DMS 273 treated with DMSO at 0.1 percent for 48 hours (cell line): ENCODE measurements at places on chromosomes 3 and 15.
A peak's percentile ranks its signal among the peaks of the same experiment; 100 is the strongest.

GRCh38 chr3:4856564-4856963, 122.7 kb upstream of the BHLHE40 start:
- DNase-seq: no peak

- no peak for DNase-seq
Measured at GRCh38 chr3:195889870-195890295, 18.5 kb downstream of the TNK2 start.

DNA sequence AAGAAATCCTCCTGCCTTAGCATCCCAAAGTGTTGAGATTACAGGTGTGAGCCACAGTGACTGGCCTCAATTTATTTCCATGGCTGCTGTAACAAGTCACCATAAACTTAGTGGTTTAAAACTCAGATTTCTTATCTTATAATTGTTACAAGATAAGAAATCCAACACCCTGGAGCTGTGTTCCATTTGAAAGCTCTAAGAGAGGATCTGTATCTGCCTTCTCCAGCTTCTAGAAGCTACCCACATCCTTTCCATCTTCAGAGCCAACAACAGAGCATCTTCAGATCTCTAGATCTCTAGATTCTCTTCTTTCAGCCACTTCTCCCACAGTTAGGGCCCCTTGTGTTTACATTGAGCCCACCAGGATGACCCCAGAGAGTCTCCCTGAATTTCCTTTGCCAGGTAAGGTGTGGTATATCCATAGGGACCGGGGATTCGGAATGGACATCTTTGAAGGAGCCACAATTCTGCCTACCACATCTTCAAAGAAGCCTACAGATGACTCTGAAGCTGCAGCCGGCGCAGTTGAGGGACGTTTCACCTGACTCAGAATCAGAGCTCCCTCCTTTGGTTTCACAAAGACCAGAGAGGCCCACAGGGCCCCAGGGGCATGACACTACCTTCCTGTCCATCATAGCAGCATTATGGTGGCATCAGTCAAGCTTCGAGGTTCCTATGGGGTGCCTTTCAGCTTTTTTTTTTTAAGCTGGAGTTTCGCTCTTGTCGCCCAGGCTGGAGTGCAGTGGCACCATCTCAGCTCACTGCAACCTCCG, 87.0 kb upstream of the IGF1R start:
- no peak for DNase-seq

DNA sequence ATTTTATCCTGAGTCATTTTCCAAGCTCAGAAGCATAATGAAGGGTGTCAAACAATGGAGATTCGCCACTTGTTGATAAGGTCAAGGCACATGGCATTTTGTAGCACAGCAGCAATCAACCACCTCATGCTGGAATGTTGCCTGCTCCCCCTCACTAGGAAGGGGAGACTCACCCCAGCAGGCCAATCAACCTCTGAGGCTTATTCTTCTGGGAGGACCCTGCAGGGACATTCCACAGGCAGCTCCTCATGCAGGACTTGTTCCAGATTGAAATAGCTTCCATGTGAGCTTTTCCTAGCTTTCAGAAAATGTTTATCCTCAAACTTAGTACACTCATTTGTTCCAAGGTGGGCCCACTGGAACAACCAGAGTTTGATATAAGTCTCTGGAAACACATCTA, 77.6 kb downstream of the SSR3 start:
- no peak for DNase-seq

GRCh38 chr3:5191555-5192304, 4.2 kb downstream of the EDEM1 start:
- no peak for DNase-seq

DNA sequence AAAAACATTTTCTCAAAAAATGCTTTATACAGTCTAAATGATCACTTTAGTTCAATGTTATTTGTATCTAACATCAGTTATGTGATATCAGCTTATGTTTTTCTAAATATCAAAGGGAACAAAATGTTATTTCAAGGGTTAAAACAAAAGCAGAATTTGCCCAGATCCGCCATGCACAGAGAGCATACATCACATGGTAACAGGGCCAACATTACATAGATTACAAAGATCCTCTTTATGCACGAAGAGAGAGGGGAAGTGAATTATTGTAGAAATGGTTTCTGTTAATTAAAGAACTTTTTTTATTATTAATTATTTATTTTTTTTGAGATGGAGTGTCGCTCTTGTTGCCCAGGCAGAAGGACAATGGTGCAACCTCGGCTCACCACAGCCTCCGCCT, 100.8 kb upstream of the MME start:
- no peak for DNase-seq

DNA sequence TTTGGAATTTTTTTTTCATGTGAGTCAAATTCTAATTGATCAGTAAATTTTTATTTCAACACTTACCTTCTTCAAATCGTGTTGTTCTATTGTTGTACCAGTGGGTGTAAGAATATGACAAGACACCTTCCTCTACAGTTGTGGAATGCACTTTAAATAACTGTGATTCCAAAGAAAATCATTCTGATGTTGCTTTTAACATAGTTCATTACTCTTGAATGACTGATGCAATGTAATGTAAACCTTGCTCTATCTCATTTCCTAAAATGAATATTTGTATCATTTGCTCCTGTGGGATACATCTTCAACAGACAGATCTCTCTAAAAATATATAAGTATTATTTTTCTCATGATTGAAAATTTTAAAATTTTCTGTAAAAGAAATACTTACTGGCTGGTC, 313.4 kb downstream of the RBMS3 start:
- DNase-seq: no peak

- no peak for DNase-seq
Measured at GRCh38 chr3:112143689-112144088, 10.6 kb upstream of the GCSAM start.

DNA sequence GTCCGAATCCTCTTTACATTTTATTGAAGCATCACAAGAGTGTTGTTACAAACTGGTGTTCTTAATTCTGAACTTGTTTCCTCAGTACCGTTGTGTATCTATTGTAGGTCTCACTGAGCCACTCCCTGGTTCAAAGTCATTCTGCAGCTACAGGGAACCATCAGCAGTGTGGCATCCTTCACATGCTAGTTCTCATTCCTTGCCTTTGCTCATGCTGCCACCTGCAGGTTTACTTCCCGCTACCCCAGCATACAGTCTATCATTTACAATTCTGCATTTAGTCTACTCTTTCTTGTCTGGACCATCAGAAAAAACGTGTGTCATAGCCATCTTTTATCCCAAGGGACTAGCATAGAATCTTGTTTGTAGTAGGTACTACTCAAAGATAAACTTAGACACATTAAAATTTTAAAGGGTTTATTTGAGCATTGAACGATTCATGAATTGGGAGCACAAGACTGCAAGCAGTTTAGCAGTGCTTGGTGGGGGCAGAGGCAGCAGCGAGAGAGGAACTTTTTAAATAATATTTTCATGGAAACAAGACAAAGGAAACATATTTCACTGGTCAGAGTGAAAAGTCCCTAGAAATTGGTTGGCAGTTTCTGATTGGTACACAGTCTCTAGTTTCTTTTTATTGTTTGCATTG, 402.1 kb downstream of the CADM2 start:
- DNase-seq: peak; percentile 3

- no peak for DNase-seq
Measured at GRCh38 chr3:66047311-66048050, 8.8 kb upstream of the MAGI1 start.

GRCh38 chr3:60613769-60614303, 637.4 kb downstream of the FHIT start:
- DNase-seq: no peak

DNA sequence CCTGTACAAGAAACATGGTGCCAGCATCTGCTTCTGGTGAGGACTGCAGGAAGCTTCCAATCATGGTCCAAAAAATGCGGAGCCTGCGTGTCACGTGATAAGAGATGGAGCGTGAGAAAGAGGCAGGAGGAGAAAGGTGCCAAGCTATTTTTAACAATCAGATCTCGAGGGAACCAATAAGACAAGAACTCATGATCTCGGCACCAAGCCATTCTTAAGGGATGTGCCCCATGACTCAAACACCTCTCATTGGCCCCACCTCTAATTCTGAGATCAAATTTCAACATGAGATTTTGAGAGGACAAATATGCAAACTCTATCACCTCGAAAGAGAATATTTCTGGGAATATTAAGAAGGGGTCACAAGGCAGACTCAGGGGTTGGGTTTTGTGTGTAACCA, 107.2 kb downstream of the PYDC2 start:
- DNase-seq: no peak

DNA sequence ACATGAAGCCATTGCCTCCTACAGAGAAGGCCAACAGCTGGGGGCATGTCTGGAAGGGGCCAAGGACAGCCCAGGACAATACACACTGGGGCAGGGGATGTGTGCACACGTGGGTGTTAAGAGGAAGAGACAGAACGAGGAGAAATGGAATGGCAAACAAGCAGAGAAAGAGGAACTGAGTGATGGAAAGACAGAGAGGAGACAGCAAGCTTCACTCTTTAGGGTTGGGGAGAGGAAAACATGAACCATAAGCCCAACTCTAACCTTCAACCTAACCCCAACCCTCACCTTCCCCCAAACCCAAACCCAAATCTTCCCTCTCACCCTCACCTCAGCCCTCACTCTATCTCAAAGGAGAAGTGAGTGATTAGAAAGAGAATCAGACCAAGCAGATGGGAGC, 11.9 kb upstream of the PARL start:
- DNase-seq: no peak

DNA sequence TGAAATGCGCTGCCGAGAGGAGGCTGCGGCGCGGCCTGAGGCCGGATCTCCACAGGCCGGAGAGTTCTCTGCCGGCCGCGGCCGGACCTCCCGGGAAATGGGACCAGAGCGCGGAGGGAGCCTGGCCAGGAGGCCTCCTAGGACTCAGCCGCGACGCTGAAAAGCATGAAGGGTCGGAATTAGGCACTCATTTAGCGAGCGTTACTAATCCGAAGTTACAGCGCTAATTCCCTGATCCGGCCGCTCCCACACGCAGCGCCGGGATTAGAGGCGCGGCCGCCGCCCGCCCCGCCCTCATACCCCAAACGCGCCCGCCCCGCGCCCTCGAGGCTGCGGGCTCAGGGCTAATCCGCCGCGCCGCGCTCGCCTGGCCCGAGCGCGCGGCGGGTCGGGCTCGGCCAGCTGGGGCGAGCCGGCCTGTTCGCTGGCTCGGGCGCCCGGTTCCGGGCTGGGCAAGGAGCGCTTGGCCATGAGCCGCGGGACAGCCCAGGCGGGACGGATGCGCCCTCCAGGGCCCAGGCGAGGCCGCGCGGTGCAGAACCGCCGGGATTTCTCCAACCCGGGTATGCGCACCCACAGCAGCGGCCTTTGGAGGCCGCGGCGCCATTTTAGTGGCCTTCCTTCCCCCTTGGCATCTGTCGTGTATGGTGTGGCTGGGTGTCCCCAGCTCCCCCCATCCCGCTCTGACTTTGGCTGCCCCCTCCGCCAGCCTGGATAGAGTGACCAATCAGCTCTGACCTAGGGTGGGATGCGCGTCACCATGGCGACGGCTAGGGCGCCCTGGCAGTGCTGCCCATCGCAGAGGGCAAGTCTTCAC, 36.8 kb upstream of the POLG start:
- no peak for DNase-seq

DNA sequence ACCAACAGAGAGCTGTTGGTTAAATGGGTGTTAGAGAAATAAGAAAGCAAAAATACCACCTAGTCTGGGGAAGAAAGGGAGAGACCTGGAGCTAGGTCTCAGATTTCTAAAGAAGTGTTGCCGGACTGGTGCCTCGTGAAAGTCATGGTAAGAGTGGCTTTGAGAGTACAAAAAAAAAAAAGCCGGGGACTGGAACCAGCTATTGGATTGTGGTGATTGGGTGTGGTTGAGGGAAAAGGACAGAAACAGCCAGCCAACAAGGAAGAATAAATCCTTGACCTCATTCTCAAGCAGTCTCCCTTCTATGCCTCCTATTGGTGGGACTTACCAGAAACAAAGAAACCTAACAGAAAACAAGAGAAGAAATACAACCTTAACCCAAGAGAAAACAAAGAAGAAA, 346.4 kb upstream of the KCNMB2 start:
- no peak for DNase-seq

GRCh38 chr3:130688697-130689470, 57.7 kb downstream of the PIK3R4 start:
- DNase-seq: no peak

- no peak for DNase-seq
Measured at GRCh38 chr3:30970183-30970582, 75.7 kb upstream of the GADL1 start.

- no peak for DNase-seq
Measured at GRCh38 chr3:184196536-184196935, 10.5 kb downstream of the ABCF3 start.

GRCh38 chr15:91904942-91905341, 51.4 kb downstream of the SLCO3A1 start:
- no peak for DNase-seq

DNA sequence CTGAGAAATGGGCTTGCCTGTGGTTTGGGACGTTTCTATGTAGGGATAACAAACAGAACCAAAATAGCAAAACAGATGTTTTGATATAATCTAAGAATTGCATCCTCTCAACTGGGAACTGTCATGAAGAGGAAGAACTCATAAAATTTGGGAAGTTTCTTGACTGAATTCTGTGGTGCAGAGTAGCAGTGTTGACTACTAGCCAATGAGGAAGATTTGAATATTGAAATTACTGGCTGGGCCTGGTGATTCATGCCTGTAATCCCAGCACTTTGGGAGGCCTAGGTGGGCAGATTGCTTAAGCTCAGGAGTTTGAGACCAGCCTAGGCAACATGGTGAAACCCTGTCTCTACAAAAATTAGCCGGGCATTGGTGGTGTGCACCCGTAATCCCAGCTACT, 42.2 kb downstream of the ZNF609 start:
- DNase-seq: no peak

DNA sequence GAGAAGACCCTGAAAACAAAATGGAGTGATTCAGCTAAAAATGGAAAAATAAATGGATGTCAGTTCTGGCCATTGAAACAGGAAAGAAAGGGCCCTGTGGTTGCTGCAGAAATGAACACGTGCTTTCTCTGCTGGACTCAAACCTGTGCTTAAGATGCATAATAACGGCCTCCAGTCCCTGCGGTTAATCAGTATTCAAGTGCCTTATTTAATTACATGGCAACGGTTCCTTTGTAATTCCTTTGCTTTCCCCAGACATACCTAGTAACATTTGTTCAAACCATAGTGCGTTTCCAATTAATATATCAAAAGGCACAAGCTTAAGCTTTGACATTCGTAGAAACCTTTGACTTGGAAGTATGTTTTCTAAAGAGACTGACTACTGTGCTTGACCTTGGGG, 428.3 kb downstream of the GABRG3 start:
- DNase-seq: peak; percentile 43
